Stimulated activated CD4-positive, alpha-beta T cell treated with anti-CD3 and anti-CD28 coated beads, Interleukin-12 subunit alpha, Interleukin-12 subunit beta, amount 100 ng/mL, for 24 hours (primary cell): ENCODE measurements at places on chromosomes 7 and 10.

GRCh38 chr10:32347363-32348022 is 535 bp upstream of the EPC1 start:
- DNase-seq = no peak

DNA sequence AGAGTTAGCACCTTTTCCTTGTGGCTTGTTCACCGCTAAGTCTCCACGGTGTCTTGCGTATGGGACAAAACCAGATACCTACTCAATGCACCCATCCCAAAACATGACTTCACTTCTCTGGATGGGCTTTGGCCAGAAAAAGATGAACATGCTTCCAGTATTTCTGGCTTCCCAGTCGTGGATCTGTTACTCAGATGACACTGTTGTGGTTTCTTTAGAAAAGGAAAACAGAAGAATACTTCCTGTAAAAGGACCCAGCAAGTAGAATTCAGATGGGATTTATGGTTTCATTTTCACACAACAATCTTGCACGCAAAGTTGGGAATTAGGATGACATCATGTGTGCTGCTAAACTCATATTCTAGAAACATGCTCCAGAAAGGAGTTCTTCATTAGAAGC is 216.7 kb downstream of the ADAM12 start:
- no peak for DNase-seq

- no peak for DNase-seq
Measured at GRCh38 chr10:72171175-72171630, 44.6 kb upstream of the ANAPC16 start.

- no peak for DNase-seq
Measured at GRCh38 chr10:92678206-92678605, 11.5 kb upstream of the HHEX start.

- DNase-seq = no peak
Measured at GRCh38 chr10:32169556-32169955, 113.3 kb upstream of the KIF5B start.

DNA sequence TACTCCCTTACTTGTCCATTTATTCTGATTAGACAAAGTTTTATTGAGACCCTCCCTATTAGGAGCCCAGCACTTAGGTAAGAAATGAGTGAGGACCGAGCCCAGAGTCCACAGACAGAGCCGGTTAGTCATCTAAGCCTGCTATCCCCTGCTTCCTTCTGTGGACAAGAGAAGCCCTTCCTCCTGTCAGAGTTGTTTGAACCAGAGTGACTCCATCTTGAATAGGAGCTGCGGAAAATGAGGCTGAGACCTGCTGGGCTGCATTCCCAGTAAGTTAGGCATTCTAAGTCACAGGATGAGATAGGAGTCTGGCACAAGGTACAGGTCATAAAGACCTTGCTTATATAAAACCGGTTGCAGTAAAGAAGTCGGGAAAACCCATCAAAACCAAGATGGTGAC is 109.1 kb downstream of the CPXM2 start:
- no peak for DNase-seq

DNA sequence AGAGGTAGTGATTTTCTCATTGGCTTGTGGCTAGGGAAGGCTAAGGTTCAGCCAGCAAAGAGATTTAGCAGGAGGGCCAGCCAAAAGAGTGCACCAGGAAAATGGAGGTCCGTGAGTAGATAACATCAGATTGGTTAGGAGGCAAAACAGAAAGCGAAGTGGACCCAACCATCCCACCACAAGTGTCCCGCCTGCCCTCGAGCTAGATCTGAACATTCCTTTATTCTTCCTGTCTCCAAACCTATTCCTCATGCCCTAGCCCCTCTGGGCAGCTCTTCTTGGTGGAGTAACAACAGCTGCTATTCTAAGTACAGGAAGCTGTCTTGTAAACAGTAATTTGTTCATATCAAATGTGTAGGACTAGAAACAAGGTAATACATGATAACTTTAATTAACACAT is 85.7 kb upstream of the BET1 start:
- no peak for DNase-seq

- DNase-seq = no peak
Measured at GRCh38 chr10:117463545-117463920, 79.0 kb upstream of the EMX2 start.

DNA sequence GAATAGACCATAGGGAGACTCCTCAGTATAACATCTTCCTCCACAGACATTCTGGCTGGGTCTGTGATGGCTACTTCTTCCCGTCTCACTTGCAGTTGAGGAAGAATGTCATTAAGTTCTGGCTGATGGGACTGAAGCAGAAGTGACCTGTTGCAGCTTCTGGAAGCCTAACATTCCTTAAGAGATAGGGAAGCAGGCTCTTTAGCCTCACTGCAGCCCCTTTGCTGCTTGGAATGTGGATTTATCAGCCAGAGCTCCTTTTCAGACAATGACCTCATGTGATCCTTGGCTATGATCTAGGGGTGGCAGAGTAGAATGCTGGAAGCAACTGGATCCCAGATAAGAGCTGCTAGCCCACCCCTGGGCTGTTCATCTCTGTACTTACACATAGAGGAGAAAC is 142.5 kb downstream of the RNF216 start:
- no peak for DNase-seq

- DNase-seq = no peak
Measured at GRCh38 chr10:51972733-51973346, 273.4 kb upstream of the CSTF2T start.

DNA sequence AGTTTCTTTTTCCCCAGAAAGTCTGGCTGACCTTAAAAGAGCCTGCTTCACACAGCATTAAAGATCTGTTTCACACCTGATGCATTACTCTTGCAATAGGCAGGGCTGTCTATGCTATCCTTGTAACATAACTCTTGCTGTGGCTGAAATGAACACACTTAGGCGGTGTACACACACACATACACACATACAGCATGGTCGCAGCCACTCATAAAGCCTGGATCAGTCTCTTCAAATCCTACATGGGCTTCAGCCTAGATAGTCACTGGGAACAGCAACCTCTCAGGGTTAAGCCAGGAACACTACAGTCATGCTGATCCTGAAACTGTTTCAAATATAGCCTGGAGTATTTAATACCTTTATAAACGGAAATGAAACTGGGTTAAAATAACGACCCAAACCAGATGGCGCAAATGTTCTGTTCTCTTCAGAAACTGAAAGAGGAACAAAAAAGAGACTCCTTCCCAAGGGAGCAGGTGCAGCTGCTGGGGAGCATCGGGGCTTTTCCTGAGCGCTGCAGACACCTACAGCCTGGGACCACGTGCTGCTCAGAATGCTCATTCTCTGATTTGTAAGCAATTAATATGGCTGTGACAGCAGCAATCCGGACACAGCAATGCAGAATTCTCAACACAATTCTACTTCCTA is 61.0 kb upstream of the SFMBT2 start:
- no peak for DNase-seq

DNA sequence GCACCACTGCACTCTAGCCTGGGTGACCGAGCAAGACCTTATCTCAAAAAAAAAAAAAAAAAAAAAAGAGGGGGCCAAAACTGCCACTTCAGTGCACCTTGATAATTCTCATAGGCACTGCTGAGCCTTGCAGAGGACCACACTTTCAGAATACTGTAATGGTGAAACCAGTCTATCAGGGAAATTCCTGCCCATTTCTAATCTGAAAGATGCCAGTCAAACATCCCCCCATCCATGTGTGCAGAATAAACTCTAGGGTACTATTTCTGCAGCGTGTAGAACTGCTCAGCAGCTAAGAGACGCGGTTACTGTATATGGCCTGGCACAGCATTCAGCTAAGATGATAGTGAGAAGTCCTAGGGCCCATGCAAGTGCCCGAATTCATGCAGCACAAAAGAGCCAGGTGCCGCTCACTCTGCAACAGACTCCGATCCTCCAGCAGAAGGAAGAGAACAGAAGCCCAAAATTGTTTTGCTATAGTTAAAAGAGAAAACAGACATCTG is 286.8 kb upstream of the KLF14 start:
- no peak for DNase-seq

DNA sequence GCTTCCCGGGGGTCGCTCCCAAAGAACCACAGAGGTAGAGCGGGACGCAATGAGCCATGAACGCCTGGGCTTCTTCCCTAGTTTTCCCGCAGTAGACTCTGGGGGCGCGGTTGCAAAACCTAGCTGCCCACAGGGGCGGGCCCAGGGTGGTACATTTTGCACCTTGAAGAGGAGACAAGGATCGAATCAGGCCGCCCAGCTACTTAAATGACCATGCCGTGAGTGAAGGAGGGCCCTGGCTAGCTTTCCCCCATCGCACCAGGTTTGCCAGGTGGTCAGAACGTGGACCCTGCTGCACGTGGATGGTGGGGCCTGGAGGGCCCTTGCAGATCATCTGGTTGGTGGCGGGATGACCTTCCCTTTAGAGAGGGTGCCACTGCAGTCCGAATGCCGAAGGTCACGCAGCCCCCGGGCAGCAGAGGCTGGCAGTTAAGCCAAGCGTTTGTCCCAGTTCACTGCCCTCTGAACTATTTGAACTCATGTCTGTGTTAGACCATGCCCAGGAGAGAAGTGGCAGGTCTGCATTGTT is 604 bp upstream of the SHTN1 start:
- no peak for DNase-seq

DNA sequence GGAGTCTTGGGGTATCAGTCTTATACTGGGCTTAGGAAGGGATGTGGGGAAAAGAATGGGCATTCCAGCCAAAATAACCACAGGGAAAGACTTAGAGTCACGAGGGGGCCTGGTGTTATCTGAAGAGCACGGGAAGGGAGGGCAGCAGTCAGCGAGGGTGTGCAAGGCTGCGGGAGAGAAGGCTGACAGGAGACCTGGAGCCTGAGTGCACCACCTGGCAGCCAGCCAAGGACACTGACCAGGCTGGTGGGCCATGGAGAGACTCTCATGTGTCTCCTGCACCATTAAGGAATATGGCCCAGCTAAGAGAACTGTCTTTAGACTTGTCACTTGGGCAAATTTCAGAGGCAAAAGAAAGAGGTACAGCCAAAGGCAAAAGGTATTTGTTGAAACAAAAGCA is 69.6 kb downstream of the PKD1L1 start:
- DNase-seq = no peak

GRCh38 chr7:29300026-29300480 is 105.5 kb downstream of the CHN2 start:
- no peak for DNase-seq

GRCh38 chr10:109941236-109941862 is 18.0 kb upstream of the XPNPEP1 start:
- DNase-seq = no peak

- no peak for DNase-seq
Measured at GRCh38 chr10:20740120-20740519, 157.0 kb downstream of the NEBL start.

- DNase-seq = no peak
Measured at GRCh38 chr7:38034062-38034908, 113.8 kb downstream of the EPDR1 start.

DNA sequence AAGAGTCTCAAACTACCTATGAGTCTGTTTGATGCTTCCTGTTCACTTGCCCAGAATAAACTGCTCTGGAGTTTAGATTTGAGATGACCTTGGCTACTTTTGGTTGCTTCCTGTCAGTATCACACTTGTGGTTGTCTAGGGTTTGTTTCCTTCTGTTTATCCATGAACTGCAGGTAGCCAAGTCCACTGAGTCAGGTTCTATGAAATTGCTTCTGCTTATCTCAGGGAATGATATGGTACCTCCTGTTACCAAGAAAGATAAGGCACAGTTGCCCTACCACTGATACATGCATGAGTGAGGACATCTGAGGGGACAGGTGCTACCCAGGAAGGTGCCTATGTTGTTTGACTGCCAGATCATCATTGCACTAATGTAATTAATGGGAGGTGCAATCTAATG is 15.8 kb upstream of the EEPD1 start:
- DNase-seq = no peak

DNA sequence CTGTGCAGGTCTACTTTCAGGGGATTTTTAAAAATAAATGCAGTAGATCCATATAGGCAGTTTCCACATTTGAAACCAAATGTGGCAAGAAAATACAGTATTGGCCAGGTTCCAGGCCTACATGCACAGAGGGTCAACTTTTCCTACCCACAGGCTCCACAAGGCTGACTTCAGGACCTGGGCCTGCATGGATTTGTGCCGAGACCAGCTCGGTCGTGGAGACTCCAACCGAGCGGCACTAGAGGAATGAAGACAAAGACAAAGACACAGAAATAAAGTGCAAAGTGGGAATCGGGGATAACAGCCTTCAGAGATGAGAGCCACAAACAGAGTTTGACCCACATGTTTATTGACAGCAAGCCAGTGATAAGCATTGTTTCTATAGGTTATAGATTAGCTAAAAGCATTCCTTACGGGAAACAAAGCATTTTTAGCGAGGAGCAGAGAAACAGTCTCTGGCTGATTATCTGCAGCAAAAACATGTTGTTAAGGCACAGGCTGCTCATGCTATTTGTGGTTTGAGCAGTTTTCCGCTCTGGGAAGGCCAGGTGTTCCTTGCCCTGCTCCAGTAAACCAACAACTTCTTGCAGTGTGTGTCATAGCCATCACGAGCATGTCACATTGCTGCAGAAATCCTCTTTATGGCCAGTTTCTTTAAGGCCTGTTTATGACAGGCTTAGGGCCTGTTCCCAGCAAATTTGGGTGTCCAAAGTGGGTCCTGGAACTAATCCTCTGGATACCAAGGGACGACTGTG is 52.6 kb downstream of the ZNF37A start:
- DNase-seq = no peak

DNA sequence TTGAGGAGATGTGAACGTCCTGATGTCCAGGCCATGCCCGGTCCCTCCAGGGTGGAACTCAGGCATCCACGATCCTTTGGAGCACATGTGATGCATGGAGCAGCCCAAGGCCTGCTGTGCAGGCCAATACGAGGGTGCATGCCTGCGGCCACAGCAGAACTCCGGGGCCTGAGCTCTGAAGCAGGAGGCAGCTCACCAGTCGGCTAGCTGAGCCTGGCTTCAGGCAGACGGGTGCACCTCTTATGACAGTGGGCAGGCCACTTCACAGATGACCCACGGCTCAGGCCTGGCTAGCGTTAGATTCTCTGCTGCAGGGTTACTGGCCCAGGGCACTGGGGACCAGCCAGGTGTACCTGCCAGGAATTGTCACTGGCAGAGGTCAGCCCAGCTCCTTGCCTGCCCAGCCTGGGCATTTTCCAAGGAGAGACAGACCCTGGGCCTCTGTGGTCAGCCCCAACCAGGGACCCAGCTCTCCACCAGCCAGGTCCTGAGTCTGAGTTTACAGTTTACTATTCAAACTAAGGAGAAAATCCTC is 29.6 kb upstream of the INPP5A start:
- no peak for DNase-seq

DNA sequence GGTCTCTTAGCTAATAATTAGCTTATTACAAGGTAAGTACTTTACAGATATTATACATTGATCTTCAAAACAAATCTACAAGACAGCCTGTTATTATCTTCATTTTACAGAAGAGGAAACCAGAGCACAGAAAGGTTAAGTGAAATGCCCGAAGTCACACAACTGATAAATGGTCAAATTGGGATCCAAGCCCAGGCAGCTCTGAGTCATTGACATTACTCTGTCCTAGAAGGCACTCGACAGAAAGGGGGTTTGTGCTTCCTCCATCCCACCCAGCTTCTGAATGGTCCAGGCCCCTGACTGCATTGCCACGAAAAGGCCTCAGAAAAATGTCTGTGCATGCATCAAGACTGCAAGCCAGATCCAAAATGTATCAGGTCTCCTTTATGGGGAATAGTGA is 81.3 kb upstream of the ZNF438 start:
- no peak for DNase-seq
